ENCODE measurements at places on chromosomes 3 and 15. TPM values are rescaled to one million over a fixed set of nuclear protein-coding genes. Genes with fewer than 3 reads are reported as not detected.

CCNDBP1 gene
- 25.5 TPM for total RNA-seq

SEMA4B gene
- 35.7 TPM for total RNA-seq

SH2D7 gene
- not detected for total RNA-seq

CHL1 gene
- total RNA-seq = 490 TPM

FAM81A gene
- total RNA-seq = 4.9 TPM

BBX gene
- total RNA-seq = 52.5 TPM

SLC12A8 gene
- total RNA-seq = 3.1 TPM

CCDC191 gene
- total RNA-seq = 8.8 TPM

TMPRSS7 gene
- total RNA-seq = 0.36 TPM

SCG5 gene
- total RNA-seq = 76.3 TPM

FSD2 gene
- total RNA-seq = not detected

ZDHHC19 gene
- not detected for total RNA-seq

KY gene
- 2.1 TPM for total RNA-seq

CLCN2 gene
- total RNA-seq = 16.0 TPM

TRIM42 gene
- not detected for total RNA-seq

RPL22L1 gene
- 15.5 TPM for total RNA-seq

GABRR3 gene
- total RNA-seq = not detected

UROC1 gene
- 0.27 TPM for total RNA-seq

XIRP1 gene
- not detected for total RNA-seq

ERICH6 gene
- 0.27 TPM for total RNA-seq
